ENCODE measurements at places on chromosomes 5 and 9. TPM values are rescaled to one million over a fixed set of nuclear protein-coding genes. Genes with fewer than 3 reads are reported as not detected.

Gene FOXD4L6
- not detected for total RNA-seq

- H3K27me3 ChIP-seq, result no peaks in the 10 kb centered on the region
- peaks cover 52% of the 10 kb centered on the region for H3K4me1 ChIP-seq
- H3K27ac ChIP-seq, result peak overlapping the region; percentile 98
- H3K36me3 ChIP-seq, result no peaks in the 10 kb centered on the region
- no peak overlapping the region for H3K4me3 ChIP-seq
Measured at GRCh38 chr5:132500931-132501628, 10.5 kb upstream of the IRF1 start.

- no peaks in the 10 kb centered on the region for H3K27me3 ChIP-seq
- H3K27ac ChIP-seq, result no peak overlapping the region
- H3K36me3 ChIP-seq, result no peaks in the 10 kb centered on the region
- H3K4me1 ChIP-seq, result no peaks in the 10 kb centered on the region
- H3K4me3 ChIP-seq, result no peak overlapping the region
Measured at GRCh38 chr5:105218018-105218417, 1655.4 kb upstream of the NUDT12 start.

Gene UGT3A1
- total RNA-seq, result not detected

- H3K27ac ChIP-seq, result no peak overlapping the region
- no peak for DNase-seq
- H3K27me3 ChIP-seq, result no peaks in the 10 kb centered on the region
- H3K4me1 ChIP-seq, result no peaks in the 10 kb centered on the region
- H3K36me3 ChIP-seq, result no peaks in the 10 kb centered on the region
Measured at GRCh38 chr9:101018467-101018866, 10.1 kb upstream of the PLPPR1 start.

- H3K4me3 ChIP-seq, result no peak overlapping the region
- DNase-seq, result peak; percentile 34
- no peaks in the 10 kb centered on the region for H3K27me3 ChIP-seq
- H3K36me3 ChIP-seq, result peaks cover 20% of the 10 kb centered on the region
- no peaks in the 10 kb centered on the region for H3K4me1 ChIP-seq
Measured at GRCh38 chr9:120474591-120475243, 105.2 kb downstream of the CDK5RAP2 start.

DNA sequence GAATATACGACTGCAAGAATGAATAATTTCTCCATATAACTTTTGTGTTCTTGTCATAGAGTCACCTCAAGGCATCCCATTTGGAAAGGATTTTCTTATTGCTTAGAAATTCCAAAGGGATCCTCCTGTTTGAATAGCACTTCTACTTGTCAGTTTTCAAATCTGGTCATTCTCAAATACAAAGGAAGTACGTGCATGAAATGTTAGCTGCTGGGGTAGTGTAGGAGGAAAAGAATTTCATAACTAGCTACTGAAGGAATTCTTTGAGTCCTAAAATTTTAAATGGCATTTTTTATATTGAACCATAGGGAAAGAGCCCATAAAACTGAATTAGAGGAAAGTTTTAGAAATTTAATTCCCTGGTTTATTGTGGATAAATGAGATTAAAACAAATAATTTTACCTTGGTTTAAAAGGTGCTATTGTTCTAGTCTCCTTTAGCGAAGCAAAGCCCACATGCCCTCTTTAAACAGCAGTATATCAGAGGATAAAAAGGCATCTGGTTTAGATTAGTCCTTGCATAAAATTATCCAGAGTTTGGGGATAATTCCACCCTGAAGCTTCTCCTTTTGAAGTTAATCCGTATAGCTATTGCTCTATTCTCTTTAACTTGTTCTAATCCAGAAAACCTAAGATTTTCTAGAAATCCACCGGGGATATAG is 2.0 kb upstream of the MPDZ start:
- DNase-seq, result no peak
- no peaks in the 10 kb centered on the region for H3K27me3 ChIP-seq
- no peak overlapping the region for H3K27ac ChIP-seq
- H3K36me3 ChIP-seq, result no peaks in the 10 kb centered on the region
- H3K4me3 ChIP-seq, result no peak overlapping the region
- no peaks in the 10 kb centered on the region for H3K4me1 ChIP-seq

DNA sequence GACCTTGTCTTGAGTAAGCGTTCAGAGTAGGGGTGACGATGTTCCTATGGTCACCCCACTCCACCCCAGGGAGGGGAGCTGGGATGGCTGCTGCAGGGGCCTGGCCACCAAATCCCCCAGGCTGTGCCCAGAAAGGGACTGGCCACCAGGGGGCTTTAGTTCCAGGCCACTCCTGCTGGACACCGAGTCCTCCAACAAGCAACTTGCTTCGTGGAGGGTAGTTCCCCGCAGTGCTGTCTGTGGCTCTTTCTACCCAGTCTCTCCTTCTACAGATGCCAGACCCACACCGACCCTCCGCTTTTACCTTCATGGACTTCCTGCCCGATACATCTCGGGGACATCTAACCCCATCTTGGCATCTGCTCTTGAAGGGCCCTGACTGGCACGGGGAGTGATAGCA is 35.7 kb upstream of the GABRP start:
- H3K27ac ChIP-seq, result no peak overlapping the region
- no peak overlapping the region for H3K4me3 ChIP-seq
- peaks cover 38% of the 10 kb centered on the region for H3K4me1 ChIP-seq
- no peaks in the 10 kb centered on the region for H3K36me3 ChIP-seq

DNA sequence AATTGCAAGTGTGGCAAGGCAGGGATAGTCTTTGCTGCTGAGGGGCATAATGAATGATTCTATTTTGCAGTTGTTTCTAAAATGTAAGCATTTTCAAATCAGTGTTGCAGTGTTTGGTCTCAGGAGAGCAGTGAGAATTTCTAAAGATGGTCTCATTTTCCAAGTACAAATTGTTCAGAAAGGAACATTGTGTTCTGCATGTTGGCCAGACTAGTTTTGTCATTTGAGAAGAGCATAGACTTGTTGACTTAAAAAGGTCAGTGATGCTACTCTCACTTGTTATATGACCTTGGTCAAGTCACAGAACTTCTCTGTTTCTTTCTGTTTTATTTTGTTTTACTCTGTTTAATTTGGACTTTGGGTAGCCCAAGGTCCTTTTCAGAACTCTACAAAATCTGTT is 344.6 kb downstream of the OSTF1 start:
- no peak for DNase-seq
- H3K27ac ChIP-seq, result peak overlapping the region; percentile 65
- no peak overlapping the region for H3K4me3 ChIP-seq
- H3K27me3 ChIP-seq, result no peaks in the 10 kb centered on the region
- H3K4me1 ChIP-seq, result no peaks in the 10 kb centered on the region
- H3K36me3 ChIP-seq, result no peaks in the 10 kb centered on the region

GRCh38 chr9:33690143-33690933 is 105.0 kb upstream of the PRSS3 start:
- no peaks in the 10 kb centered on the region for H3K4me1 ChIP-seq
- no peak for DNase-seq
- H3K27me3 ChIP-seq, result no peaks in the 10 kb centered on the region

DNA sequence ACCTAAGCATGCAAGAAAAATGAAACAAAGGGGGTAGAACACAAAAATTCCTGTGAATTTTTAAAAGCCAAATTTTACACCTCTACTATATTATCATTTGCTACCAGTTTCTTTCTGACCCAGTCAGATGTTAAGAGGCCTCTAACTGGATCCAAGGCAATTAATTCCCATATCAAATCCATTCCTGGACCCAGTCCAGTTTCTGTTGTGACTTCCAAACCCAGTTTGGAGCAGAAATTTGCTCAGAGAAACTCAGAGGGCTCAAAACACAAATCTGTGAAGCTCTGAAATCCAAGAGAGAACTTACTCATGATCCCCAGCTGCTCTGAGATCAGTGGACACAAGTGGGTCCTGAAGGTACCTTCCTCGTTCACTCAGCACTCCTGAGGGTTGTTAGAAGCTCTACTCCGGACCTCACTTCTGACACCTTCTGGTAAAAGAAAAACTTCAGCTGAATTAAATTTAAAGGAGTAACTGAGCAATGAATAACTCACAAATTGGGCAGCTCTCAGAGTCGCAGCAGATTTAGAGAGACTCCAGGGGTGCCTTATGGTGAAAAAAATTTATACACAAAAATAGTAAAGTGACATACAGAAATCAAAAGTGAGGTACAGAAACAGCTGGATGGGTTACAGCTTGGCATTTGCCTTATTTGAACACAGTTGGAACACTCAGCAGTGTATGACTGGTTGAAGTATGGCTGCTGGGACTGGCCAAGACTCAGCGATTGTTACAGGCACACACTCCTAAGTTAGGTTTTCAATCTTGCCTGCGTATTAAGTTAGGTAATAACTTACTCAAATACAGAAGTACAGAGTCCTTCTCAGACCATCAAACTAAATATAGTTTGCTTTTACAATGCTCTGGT is 32.4 kb downstream of the INSL4 start:
- no peak overlapping the region for H3K27ac ChIP-seq
- no peak for DNase-seq
- no peaks in the 10 kb centered on the region for H3K27me3 ChIP-seq
- no peaks in the 10 kb centered on the region for H3K36me3 ChIP-seq

GRCh38 chr9:126248680-126249079 is 77.9 kb upstream of the MVB12B start:
- no peaks in the 10 kb centered on the region for H3K27me3 ChIP-seq
- no peaks in the 10 kb centered on the region for H3K4me1 ChIP-seq
- H3K4me3 ChIP-seq, result no peak overlapping the region
- H3K36me3 ChIP-seq, result no peaks in the 10 kb centered on the region

Gene SPDL1
- 3.1 TPM for total RNA-seq

Measured in upper lobe of left lung (tissue), 6 donors.